Naive thymus-derived CD4-positive, alpha-beta T cell (primary cell): ENCODE measurements at places on chromosomes 6 and 20. TPM values are rescaled to one million over a fixed set of nuclear protein-coding genes. Genes with fewer than 3 reads are reported as not detected.

- no peak for DNase-seq
- H3K4me3 ChIP-seq: no peak overlapping the region
- H3K4me1 ChIP-seq: no peaks in the 10 kb centered on the region
- H3K27me3 ChIP-seq: no peaks in the 10 kb centered on the region
- no peaks in the 10 kb centered on the region for H3K36me3 ChIP-seq
Measured at GRCh38 chr20:51223183-51223720, 200.3 kb upstream of the KCNG1 start.

DNA sequence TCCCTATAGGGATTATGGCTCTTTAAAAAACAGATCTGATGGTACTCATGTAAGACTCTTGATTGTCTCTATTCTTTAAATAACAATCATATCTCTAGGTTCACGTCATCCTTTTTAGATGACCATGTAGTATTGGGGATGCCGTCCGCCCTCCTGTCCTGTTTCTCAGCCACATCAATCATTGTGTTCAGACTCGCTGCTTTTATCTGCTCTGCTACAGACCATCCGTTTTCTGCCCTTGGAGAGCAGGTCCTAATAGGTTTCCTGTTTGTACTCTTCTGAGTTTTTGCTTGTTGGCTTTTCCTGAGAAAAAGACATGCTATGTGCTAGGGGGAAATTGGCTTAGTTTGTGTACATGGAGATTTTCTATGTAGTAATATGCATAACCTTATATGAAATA, 76.8 kb downstream of the SASH1 start:
- no peaks in the 10 kb centered on the region for H3K4me1 ChIP-seq
- H3K4me3 ChIP-seq: no peak overlapping the region
- H3K27ac ChIP-seq: no peak overlapping the region
- DNase-seq: no peak

- H3K36me3 ChIP-seq: no peaks in the 10 kb centered on the region
- no peaks in the 10 kb centered on the region for H3K4me1 ChIP-seq
- DNase-seq: no peak
- H3K4me3 ChIP-seq: no peak overlapping the region
Measured at GRCh38 chr6:88381289-88381642, 215.1 kb upstream of the CNR1 start.

DNA sequence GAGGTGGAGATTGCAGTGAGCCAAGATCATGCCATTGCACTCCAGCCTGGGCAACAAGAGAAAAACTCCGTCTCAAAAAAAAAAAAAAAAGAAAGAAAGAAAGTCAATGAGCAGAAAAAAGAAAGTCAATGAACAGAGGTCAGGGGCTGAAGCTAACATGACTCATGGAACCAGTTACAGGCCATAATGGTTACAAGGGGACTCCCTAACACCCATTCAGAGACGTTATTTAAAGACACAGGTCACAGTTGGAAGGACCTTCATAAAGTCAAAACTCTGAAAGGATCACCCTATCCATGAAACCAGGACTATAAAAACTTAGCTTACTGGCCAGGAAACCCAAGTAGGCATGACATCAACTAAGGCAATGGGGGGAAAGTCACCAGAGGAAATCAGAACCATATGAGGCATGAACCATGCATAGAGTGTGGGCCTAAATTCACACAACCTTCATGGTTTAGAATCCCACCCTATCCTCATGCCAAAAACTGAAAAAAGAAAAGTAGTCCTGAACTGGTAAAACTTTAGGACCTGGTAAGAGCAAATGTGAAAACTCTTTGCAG, 18.2 kb downstream of the FBXL4 start:
- no peak overlapping the region for H3K4me3 ChIP-seq
- no peak for DNase-seq
- no peaks in the 10 kb centered on the region for H3K27me3 ChIP-seq
- no peak overlapping the region for H3K27ac ChIP-seq

- no peaks in the 10 kb centered on the region for H3K4me1 ChIP-seq
- H3K27ac ChIP-seq: no peak overlapping the region
- H3K27me3 ChIP-seq: no peaks in the 10 kb centered on the region
- H3K4me3 ChIP-seq: no peak overlapping the region
- no peak for DNase-seq
Measured at GRCh38 chr20:16189371-16189770, 383.9 kb downstream of the KIF16B start.

DNA sequence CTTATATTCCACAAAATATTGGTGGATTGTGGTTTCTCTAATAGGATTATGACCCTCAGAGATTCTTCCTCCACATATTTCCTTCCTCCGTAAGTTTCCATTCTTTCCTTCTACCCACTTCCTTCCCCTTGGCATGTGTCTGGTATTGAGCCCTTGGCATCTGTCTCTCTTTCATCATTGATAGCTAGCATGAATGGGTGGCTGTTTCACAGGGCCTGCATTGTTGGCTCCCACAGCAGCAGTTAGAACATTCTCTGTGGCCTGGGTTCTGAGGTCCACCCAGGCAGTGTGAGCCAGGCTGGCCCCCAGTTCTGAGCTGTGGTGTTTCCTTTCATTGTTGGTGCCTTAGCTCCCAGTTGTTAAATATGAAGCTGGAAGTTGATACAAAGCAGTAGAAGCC, 125.3 kb downstream of the ANKS1A start:
- H3K27me3 ChIP-seq: no peaks in the 10 kb centered on the region
- no peaks in the 10 kb centered on the region for H3K36me3 ChIP-seq
- H3K4me1 ChIP-seq: no peaks in the 10 kb centered on the region
- no peak overlapping the region for H3K27ac ChIP-seq
- no peak overlapping the region for H3K4me3 ChIP-seq

DNA sequence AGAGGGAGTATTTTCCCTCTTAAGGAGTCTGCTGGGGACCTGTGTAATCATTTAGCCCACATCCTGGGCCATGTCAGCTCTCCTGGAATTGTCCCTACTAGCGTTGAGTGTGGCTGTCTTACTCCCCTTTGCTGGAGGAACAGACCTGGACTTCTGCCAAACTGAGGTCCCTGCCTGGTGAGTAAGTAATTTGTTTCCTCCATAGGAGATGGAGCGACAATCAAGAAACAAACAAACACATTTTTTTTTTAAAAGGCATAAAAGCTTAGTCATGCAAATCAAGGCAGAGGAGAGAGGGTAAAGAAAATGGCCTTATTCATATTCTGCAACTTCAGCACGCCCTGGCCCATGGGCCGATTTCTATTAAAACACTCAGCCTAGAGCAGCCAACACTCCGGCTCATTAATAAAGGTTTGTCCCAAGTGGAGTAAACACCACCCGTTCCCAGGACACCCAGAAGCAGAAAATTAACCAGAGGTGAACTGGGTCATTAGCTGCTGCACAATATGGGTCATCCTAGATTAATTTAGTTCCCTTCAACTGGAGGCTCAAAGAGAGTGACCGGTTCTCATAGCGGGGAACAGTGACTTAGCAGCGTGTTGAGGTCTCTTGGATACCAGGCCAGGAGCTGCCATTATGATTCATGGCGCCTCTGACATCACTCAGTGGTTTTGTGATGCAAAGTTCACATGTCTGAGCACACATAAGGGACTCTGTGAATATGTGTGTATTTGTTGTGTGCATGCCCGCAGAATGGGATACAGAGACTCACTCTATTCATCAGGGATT, 165.0 kb upstream of the SULF2 start:
- H3K4me1 ChIP-seq: no peaks in the 10 kb centered on the region
- DNase-seq: no peak
- H3K27me3 ChIP-seq: no peaks in the 10 kb centered on the region
- H3K36me3 ChIP-seq: no peaks in the 10 kb centered on the region

GRCh38 chr6:87126501-87126900, 28.9 kb upstream of the ZNF292 start:
- H3K27ac ChIP-seq: no peak overlapping the region
- no peaks in the 10 kb centered on the region for H3K36me3 ChIP-seq

DNA sequence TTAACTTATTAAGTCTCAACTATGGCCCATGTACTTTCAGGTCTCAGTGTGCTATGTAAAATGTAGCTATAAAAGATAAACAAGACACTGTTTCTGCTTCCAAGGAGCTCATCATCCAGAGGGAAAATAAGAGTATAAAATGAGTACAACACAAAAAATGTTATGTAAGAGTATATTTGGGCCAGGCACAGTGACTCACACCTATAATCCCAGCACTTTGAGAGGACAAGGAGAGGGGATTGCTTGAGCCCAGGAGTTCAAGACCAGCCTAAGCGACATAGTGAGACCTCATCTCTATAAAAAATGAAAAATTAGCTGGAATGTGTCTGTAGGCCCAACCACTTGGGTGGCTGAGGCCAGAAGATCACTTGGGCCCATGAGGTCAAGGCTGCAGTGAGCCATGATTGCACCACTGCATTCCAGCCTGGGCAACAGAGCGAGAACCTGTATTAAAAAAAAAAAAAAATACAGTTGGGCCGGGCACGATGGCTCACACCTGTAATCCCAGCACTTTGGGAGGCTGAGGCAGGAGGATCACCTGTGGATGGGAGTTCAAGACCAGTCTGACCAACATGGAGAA, 124.0 kb downstream of the EDN1 start:
- H3K4me1 ChIP-seq: no peaks in the 10 kb centered on the region
- H3K27me3 ChIP-seq: no peaks in the 10 kb centered on the region
- H3K4me3 ChIP-seq: no peak overlapping the region
- no peaks in the 10 kb centered on the region for H3K36me3 ChIP-seq

DNA sequence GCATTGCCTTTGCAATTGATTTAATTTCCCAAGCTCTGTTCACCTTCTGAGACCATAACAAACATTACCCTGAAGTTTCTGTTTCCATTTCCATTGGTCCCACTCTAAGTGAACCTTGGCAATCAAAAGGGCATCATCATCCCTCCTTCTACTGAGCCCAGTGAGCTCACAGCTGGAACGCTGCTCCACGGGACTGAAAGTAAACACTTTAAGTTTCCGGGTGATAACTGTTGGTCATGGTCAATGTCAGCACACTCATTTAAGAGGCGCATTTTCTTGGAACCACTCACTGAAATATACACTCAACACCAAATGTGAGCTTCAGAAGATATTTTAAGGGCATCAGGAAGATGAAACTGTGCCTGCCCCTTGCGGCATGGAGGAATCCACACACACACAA, 37.1 kb upstream of the RPS6KA2 start:
- no peaks in the 10 kb centered on the region for H3K4me1 ChIP-seq
- H3K27ac ChIP-seq: no peak overlapping the region
- H3K27me3 ChIP-seq: no peaks in the 10 kb centered on the region
- H3K36me3 ChIP-seq: no peaks in the 10 kb centered on the region
- no peak for DNase-seq

DNA sequence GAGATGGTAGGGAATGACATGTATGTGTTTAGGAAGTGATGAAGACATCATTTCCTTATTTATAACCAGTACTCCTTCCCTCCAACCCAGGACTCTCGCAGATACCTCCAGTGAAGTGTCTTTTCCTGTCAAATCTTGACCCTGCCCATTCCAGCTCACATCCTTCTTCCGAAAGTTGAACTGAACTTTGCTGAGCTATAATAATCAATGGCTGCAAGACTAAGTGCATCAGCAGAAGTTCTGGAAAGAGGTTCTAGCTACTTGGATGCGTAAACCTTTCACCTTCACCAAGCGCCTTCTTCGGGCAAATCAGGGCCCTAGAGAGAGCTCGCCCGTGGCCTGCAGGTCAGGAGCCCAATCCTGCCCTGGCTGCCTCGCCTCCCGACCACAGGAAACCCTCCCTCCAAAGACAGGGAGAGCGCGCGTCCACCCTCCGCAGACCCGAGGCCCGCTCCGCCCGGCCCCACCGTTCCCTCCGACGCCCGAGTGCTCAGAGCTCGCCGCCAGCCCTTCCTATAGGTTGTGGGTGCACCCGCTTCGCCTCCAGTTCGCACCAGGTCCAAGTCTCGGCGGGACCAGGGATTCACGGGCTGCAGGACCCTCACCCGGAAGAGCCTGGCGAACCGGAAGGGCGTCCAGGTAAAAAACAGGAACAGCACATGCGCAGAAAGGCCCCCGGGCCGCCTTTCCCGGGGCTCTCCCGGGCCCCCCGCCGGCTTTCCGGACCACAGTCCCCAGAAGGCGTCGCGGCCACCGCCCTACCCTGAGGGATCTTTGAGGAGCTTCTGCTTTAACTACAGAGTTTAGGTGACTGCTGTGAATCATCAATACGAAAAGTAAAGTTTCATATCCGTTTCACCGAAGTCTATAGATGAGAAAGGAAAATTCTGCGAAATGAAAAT, at the start of gene ZNF334:
ZNF334 (minus strand) TSS at position 617 of the 902 bp plus-strand sequence. CDS start 1,457 bp downstream, outside the sequence.
- peak within 1 kb of the TSS; percentile 33 for H3K4me3 ChIP-seq
- no peaks in the 10 kb centered on the region for H3K4me1 ChIP-seq
- H3K27ac ChIP-seq: no peak within 1 kb of the TSS

GRCh38 chr20:46246559-46246958, 61.7 kb downstream of the CDH22 start:
- H3K4me1 ChIP-seq: no peaks in the 10 kb centered on the region
- peaks cover 5% of the 10 kb centered on the region for H3K27me3 ChIP-seq
- DNase-seq: no peak

- H3K27ac ChIP-seq: no peak overlapping the region
- H3K4me3 ChIP-seq: no peak overlapping the region
- H3K27me3 ChIP-seq: no peaks in the 10 kb centered on the region
Measured at GRCh38 chr20:37314617-37315016, 25.2 kb downstream of the MANBAL start.

DNA sequence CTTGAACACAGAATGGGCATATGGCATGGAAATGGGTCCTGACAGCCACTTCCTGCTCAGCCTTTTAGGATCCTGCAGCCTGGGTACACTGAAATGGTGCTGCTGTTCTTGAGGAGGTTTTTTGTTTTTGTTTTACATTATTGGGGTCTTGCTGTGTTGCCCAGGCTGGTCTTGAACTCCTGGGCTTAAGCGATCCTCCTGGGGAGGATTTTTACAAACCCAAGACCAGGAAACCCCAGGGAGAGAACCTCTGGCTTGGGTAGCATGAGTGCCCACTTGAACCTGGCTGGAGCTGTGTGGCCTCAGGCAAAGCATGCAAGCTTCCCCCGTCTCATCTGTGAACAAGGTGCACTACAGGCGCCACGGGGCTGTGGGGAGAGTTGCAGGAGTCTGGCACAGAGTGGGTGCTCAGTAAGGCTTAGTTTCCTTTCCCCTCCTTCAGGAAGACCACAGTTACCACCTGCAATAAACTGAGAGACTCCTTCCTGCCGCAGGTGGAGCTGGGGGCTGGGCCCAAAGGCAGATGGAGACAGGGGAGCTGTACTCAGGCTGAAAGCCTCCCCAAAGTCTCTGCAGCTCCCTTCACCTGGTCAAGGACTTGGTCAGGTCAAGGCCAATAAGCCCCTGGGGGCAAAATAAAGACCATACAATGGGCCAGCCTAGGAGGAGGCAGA, 1.8 kb downstream of the SLA2 start:
- peaks cover 26% of the 10 kb centered on the region for H3K36me3 ChIP-seq
- peak; percentile 61 for DNase-seq
- H3K4me1 ChIP-seq: peaks cover 35% of the 10 kb centered on the region
- H3K4me3 ChIP-seq: peak overlapping the region; percentile 82
- H3K27ac ChIP-seq: peak overlapping the region; percentile 85

- no peaks in the 10 kb centered on the region for H3K27me3 ChIP-seq
- no peaks in the 10 kb centered on the region for H3K4me1 ChIP-seq
- no peak overlapping the region for H3K4me3 ChIP-seq
- H3K36me3 ChIP-seq: no peaks in the 10 kb centered on the region
- H3K27ac ChIP-seq: no peak overlapping the region
Measured at GRCh38 chr6:144519426-144519825, 234.3 kb downstream of the UTRN start.

GRCh38 chr6:119523556-119523955, 174.0 kb upstream of the MAN1A1 start:
- H3K27me3 ChIP-seq: no peaks in the 10 kb centered on the region
- no peak overlapping the region for H3K27ac ChIP-seq
- no peak overlapping the region for H3K4me3 ChIP-seq
- H3K36me3 ChIP-seq: no peaks in the 10 kb centered on the region

The IMPG1 gene
- not detected in 2 replicates for total RNA-seq

The SLC32A1 gene
- total RNA-seq: 0.24 TPM

The TMC2 gene
- total RNA-seq: not detected

The RIN2 gene
- 0.57 TPM for total RNA-seq

The ETV7 gene
- total RNA-seq: 9.8 and 12.5 TPM in 2 replicates

The TMEM244 gene
- total RNA-seq: not detected

The PHF1 gene
- 224 TPM for total RNA-seq

The NOX3 gene
- total RNA-seq: not detected
